Right hindlimb (tissue), 1 donor: ENCODE measurements at places on chromosomes 12 and 14.

GRCh38 chr14:24403294-24403998, 4.6 kb downstream of the NYNRIN start:
- DNase-seq, result no peak

DNA sequence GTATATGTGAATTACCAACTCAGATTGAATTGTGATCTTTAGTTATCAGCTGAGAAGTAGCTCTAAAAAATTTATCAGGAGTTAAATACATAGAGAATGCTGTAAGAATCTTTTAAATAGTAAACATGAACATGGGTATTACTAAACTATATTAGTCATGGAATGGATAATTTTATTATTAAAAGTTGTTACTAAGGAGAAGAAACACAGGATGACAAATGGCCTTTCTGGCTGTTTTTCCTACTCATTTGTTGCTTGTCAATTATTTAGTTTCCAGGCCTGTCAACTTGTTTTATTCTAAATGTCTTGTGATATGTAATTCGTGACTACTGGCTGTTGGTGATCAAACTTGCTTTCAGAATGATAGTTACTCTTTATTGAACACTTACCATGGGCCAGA, 58.7 kb downstream of the KTN1 start:
- DNase-seq, result no peak

- DNase-seq, result no peak
Observed at GRCh38 chr12:63918800-63919300, 74.3 kb downstream of the SRGAP1 start.

- peak; percentile 70 for DNase-seq
Observed at GRCh38 chr12:51341251-51342007, 5.0 kb downstream of the CELA1 start.
